Effector memory CD4-positive, alpha-beta T cell (primary cell): ENCODE measurements at places on chromosomes 6 and 20.

- peaks cover 13% of the 10 kb centered on the region for H3K4me1 ChIP-seq
- H3K27ac ChIP-seq: no peak overlapping the region
- no peaks in the 10 kb centered on the region for H3K36me3 ChIP-seq
- H3K27me3 ChIP-seq: no peaks in the 10 kb centered on the region
- H3K4me3 ChIP-seq: no peak overlapping the region
Observed at GRCh38 chr6:20172842-20173456, 39.3 kb downstream of the MBOAT1 start.

GRCh38 chr20:48194583-48194982 is 409.3 kb upstream of the SULF2 start:
- H3K27me3 ChIP-seq: no peaks in the 10 kb centered on the region
- H3K27ac ChIP-seq: no peak overlapping the region
- no peaks in the 10 kb centered on the region for H3K36me3 ChIP-seq
- DNase-seq: no peak

GRCh38 chr6:130527173-130527572 is 161.4 kb downstream of the TMEM200A start:
- H3K27ac ChIP-seq: no peak overlapping the region
- H3K36me3 ChIP-seq: no peaks in the 10 kb centered on the region
- no peaks in the 10 kb centered on the region for H3K27me3 ChIP-seq
- no peak overlapping the region for H3K4me3 ChIP-seq

DNA sequence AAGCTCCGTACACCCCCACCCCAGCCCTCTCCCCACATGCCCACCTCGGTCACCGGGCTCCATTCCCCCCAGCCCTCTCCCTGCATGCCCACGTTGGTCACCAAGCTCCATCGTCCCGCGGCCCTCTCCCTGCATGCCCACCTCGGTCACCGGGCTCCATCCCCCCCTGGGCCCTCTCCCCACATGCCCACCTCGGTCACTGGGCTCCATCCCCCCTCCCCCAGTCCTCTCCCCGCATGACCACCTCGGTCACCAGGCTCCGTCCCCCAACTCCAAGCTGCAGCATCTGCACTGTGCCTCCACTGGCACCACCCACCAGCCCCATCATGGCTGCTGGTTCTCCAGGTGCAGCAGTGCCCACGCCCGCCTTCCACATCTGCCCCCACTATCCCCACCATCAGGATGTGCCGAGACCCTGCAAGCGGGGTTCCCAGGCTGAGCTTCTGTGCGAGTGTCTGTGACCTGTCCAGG is 16.8 kb downstream of the TAF4 start:
- no peaks in the 10 kb centered on the region for H3K36me3 ChIP-seq
- H3K4me1 ChIP-seq: peaks cover 3% of the 10 kb centered on the region
- H3K4me3 ChIP-seq: no peak overlapping the region
- H3K27me3 ChIP-seq: no peaks in the 10 kb centered on the region

GRCh38 chr6:69622230-69622629 is 174.6 kb downstream of the LMBRD1 start:
- no peaks in the 10 kb centered on the region for H3K27me3 ChIP-seq
- no peaks in the 10 kb centered on the region for H3K36me3 ChIP-seq
- no peaks in the 10 kb centered on the region for H3K4me1 ChIP-seq
- DNase-seq: no peak

DNA sequence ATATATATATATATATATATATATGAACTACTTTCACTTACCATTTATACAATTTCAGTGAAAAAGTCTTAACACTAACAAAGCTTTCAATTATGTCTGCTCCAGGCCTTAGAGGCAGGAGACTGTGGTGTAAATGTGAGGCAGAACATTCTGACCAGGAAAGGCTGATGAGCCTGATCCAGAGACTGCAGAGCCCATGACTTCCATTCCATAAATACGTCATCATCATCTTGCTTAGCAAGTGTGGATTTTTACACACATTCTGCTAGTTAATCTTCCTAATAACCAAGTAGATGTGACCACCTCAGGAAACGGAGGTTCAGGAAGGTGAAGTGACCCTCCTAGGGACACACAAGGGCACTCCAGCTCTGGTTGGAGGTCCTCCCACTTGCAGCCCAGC is 14.9 kb downstream of the TRERF1 start:
- no peak for DNase-seq
- no peaks in the 10 kb centered on the region for H3K27me3 ChIP-seq
- H3K4me1 ChIP-seq: peaks cover 13% of the 10 kb centered on the region
- no peaks in the 10 kb centered on the region for H3K36me3 ChIP-seq

- H3K36me3 ChIP-seq: no peaks in the 10 kb centered on the region
- H3K4me3 ChIP-seq: no peak overlapping the region
- peak overlapping the region; percentile 98 for H3K27ac ChIP-seq
Observed at GRCh38 chr20:32969356-32970114, 34.7 kb downstream of the SUN5 start.

DNA sequence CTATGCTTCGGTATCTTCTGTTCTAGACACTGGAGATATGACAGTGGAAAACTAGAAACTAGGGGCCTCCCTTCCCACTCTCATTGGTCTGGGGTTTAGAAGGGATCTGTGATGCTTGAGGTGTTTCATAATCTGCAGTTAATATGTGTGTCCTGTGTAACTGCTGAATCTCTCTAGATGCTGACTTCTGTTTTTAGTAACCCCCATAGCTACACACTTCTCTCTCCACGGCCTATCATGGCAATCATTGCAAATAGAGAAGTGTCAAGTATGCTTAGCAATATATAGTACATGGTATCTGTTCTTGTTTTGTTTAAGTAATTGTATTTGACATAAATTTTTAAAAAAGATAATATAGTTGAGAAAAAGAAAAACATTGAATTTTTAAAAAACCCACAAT is 394.6 kb upstream of the MMS22L start:
- no peaks in the 10 kb centered on the region for H3K27me3 ChIP-seq
- H3K36me3 ChIP-seq: no peaks in the 10 kb centered on the region
- H3K27ac ChIP-seq: no peak overlapping the region
- H3K4me1 ChIP-seq: no peaks in the 10 kb centered on the region

DNA sequence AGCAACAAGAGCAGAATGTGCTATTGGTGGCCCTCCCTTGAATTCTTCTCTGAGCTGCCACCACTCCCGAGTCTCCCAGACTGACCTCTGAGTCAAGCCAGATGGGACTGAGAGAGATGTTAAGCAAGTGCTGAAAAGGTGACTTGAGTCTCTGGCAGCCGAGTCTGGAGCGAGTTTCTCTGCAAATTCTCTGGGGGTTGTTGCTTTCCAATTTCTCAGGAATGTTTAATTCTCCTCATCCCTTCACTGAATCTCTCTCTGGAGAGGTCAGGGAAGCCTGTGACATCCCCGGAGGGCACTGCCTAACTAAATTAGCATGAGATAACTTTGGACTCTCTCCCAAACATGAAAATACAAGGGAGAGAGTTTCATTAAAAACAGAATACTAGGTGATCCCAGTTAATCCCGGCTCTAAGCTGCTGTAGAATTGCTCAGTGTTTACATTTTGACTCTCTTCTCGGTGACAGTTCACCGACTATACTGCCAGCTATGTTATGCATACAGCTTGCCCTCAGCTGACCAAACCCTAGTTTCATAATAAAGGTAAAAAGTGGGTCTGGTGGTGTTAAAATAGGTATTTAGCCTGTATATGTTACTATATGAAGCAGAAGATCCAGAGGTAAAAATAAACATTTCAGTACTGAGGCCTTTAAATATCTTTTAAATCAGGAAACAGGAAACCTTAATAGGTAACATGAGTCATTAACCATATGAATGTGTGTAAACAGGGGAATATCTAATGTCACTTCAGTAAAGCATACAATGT is 157.9 kb downstream of the FOXC1 start:
- H3K27me3 ChIP-seq: no peaks in the 10 kb centered on the region
- H3K36me3 ChIP-seq: no peaks in the 10 kb centered on the region
- DNase-seq: no peak
- no peak overlapping the region for H3K27ac ChIP-seq
- H3K4me3 ChIP-seq: no peak overlapping the region
- no peaks in the 10 kb centered on the region for H3K4me1 ChIP-seq

GRCh38 chr20:22204801-22205200 is 379.6 kb downstream of the FOXA2 start:
- H3K27me3 ChIP-seq: no peaks in the 10 kb centered on the region
- H3K4me1 ChIP-seq: no peaks in the 10 kb centered on the region
- H3K27ac ChIP-seq: no peak overlapping the region
- DNase-seq: no peak
- no peak overlapping the region for H3K4me3 ChIP-seq
- H3K36me3 ChIP-seq: no peaks in the 10 kb centered on the region

DNA sequence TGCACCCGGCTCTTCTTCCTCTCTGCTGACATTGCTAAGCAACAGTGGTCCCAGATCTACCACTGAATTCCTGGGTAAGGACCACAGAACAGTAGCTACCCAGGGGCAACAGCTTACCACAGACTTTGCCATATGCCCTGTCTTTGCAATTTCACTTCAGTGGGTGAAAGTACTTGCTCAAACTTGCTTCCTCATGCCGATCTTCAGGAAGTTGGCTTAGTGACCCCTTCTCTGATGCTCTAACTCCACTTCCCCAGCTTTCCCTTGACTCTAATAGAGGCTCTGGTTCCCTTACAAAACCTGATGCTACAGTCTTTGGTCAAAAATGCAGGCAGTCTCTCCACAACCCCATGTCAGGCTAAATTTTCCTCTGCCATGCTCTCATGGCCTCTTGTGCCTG is 3.3 kb upstream of the TAAR5 start:
- no peak overlapping the region for H3K4me3 ChIP-seq
- no peaks in the 10 kb centered on the region for H3K27me3 ChIP-seq
- DNase-seq: no peak
- no peaks in the 10 kb centered on the region for H3K36me3 ChIP-seq
- H3K4me1 ChIP-seq: no peaks in the 10 kb centered on the region

DNA sequence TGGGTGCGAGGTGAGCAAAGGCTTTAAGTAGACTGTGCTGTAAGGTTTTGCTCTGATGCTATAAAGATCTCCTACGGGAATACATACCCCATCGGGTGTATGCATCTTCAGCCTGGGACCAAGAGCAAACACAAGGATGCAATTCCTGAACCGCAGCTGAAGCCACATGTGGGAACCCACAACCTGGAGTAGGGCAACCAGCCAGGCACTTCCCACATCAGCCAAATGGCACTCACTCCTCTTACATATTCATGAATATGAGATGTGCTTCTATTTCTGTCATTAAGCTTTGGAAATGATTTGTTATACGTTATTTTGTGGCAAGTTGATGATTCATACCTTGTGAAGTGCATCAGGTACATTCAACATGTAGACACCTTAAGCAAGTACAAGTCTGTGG is 619.2 kb downstream of the C6orf118 start:
- H3K27me3 ChIP-seq: no peaks in the 10 kb centered on the region
- DNase-seq: no peak
- H3K4me3 ChIP-seq: no peak overlapping the region
- no peaks in the 10 kb centered on the region for H3K36me3 ChIP-seq
- no peaks in the 10 kb centered on the region for H3K4me1 ChIP-seq

- H3K4me3 ChIP-seq: no peak overlapping the region
- DNase-seq: no peak
- no peaks in the 10 kb centered on the region for H3K36me3 ChIP-seq
- no peaks in the 10 kb centered on the region for H3K27me3 ChIP-seq
- peaks cover under 1% of the 10 kb centered on the region for H3K4me1 ChIP-seq
- no peak overlapping the region for H3K27ac ChIP-seq
Observed at GRCh38 chr6:170266061-170266825, 24.6 kb downstream of the DLL1 start.

DNA sequence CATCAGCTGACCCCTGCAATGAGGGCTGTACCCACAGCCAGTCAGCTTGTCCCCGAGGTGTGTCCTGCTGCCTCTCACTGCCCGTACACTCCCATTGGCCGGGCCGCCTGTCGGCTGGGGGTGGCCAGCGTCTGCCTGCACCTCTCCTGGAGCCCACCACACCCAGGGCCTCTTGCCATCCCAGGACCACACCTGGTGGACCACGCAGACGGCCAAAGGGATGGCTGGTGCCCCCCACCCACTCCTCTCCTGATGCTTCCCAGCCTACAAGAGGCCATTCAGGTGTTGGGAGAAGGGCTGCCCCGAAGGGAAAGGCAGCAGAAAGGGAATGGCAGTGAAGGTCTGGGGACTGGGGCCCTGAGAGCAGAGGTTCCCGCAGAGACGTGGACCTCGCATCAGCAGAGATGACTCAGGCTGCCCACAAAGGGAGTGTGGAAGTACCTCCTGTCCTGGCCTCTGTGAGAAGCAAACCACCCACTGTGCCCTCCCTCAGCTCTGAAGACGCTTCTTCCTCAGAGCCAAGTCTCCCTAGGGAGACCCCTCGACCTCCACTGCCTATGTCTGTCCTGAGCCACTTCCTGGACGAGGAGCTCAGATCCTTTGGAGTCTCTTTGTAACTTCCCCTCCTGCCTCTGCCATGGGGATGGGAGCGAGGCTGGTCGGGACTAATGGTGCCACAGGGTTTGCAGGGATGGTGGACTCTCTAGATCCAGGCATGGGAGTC is 60.9 kb downstream of the PYGB start:
- no peaks in the 10 kb centered on the region for H3K27me3 ChIP-seq
- peaks cover 14% of the 10 kb centered on the region for H3K4me1 ChIP-seq
- no peak overlapping the region for H3K27ac ChIP-seq
- no peak for DNase-seq

- H3K27ac ChIP-seq: no peak overlapping the region
- no peaks in the 10 kb centered on the region for H3K36me3 ChIP-seq
- H3K4me1 ChIP-seq: no peaks in the 10 kb centered on the region
Observed at GRCh38 chr6:84282550-84282949, 55.1 kb upstream of the CEP162 start.

DNA sequence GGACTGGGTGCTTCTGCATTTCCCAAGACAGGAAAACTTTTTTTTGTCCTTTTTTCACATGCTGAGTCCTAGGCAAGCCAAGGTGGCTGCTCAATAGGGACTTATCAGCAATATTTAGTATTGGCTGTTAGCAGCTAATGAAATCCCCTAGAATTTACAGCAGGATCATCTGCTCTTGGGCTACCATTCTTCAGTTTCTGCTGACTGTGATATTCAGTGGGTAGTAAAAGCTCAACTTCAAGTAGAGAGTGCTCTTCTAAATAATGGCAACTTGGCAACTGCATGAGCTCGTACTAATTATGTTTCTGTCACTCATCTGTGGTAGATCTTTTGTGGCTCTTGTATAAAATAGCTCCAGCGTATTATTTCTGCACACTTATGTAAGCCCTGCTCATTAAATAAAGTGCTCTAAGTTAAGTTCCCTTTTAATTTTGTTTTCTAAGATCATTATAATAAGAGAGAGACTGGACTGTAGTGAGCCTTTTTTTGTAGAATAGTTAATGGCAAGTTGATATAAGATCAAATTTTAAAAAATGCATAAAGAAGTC is 110.3 kb downstream of the SLC35F1 start:
- no peaks in the 10 kb centered on the region for H3K4me1 ChIP-seq
- H3K4me3 ChIP-seq: no peak overlapping the region
- no peaks in the 10 kb centered on the region for H3K36me3 ChIP-seq
- H3K27me3 ChIP-seq: no peaks in the 10 kb centered on the region
- DNase-seq: no peak
- no peak overlapping the region for H3K27ac ChIP-seq

GRCh38 chr6:150567823-150568383 is 31.8 kb upstream of the PLEKHG1 start:
- no peak overlapping the region for H3K4me3 ChIP-seq
- H3K27ac ChIP-seq: no peak overlapping the region
- peaks cover 4% of the 10 kb centered on the region for H3K27me3 ChIP-seq
- no peaks in the 10 kb centered on the region for H3K4me1 ChIP-seq
- DNase-seq: no peak
- H3K36me3 ChIP-seq: no peaks in the 10 kb centered on the region
